ENCODE measurements at places on chromosomes 11 and 22.

GRCh38 chr11:128527046-128527445, 60.3 kb downstream of the ETS1 start:
- no peak for DNase-seq

DNA sequence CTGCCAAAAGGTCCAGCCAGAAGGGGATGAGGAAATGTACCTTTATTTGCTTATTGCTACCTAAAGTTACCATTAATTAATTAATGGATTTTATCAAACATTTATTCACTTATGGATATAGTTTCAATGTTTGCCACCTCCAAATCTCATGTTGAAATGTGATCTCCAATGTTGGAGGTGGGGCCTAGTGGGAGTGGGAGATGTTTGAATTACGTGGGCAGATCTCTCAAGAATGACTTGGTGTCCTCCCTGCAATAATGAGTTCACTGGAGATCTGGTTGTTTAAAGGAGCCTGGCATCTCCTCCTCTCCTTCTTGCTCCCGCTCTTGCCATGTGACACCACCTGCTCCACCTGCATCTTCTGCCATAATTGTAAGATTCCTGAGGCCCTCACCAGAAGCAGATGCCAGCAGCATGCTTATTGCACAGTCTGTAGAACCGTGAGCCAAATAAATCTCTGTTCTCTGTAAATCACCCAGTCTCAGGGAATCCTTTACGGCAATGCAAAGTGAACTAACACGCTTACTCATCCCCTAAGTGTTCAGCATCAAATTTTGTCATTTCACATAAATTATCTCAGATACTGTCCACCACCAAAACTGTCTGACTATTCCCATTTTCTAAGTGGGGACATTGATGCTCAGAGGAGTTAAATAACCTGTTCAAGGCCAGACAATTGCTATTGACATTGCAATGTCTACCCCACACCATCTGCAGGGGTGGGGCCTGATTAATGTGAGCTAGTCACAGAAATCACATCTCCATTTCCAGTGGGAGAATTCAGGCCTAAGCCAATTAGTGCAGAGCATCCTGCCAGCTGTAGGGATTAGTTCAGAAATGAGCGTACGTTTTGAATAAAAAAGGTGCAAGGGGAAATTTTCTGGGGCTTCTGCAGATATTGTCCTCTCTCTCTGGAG, 51.6 kb upstream of the SYN3 start:
- DNase-seq, result no peak

DNA sequence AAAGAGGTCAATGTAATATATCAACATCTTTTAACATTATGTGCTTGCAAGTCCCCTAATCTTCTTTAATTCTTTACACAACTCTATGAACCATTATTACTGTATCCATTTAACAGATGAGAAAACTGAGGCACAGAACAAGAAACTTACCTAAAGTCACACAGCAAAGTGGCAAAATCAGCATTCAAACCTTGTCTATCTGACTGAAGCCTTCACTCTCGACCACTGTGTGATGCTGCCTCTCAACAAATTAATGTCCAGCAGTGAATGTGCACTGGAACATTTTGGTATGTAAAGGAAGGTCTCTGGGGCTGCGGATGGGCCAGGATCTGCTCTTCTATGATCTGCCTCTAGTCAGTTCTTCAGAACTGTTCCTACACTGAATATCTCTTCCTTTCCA, 42.1 kb downstream of the PRCP start:
- no peak for DNase-seq

DNA sequence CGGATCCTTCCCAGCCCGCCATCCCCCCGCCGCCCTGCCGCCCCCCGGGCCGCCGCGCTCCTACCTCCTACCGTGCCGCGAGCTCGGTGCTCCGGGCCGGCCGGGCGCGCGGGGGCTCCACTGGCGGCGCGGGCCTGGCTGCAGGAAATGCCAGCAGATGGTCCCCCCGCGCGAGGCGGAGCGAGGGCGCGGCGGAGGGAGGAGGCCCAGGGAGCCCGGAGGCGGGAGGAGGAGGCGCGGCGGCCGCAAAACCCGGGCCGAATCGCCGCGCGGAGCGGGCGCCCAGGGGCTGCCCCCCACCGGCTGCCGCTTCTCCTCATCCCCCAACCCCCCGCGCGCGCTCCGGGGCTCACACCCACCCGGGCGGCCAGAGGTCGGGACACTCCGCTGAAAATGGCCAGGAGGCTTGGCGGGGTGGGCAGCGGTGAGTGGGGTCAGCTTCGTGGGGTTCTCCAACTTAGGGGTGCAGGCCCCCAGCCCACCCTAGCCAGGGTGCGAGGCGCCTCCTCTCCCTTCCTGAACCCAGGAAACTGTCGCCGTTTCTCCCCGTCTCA, at the start of gene OSBPL5:
OSBPL5 (minus strand) TSS at position 159 of the 554 bp plus-strand sequence. CDS start 36,162 bp downstream, outside the sequence.
- DNase-seq, result peak; percentile 53

DNA sequence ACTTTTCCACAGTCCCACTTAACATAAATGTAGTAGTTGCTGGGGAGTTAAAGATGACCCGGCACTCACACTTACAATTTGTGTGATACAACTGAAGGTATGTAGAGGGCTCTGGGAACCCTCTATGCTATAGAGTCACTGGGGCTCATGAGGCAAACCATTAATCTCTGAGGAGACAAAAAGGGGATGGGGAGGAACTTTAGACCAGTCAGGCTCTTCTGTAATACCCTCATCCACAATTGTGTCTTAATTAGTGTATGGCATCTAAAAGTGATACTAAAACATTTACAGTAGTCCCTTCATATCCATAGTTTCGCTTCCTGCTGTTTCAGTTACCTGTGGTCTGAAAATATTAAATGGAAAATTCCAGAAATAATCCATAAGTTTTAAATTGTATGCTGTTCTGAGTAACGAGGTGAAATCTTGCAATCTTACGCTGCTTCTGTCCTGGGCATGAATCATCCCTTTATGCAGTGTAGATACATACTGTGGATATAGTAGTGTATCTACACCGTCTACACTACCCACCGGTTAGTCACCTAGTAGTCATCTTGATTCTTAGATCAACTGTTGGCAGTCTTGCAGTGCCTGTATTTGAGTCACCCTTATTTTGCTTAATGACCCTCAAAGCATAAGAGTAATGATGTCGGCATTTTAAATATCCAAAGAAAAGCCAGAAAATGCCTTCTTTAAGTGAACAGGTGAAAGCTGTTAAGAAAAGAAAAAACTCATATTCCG, 12.2 kb downstream of the CBL start:
- DNase-seq, result no peak

GRCh38 chr11:89321401-89321800, 143.7 kb downstream of the TYR start:
- DNase-seq, result no peak

GRCh38 chr11:64331569-64332371, 8.2 kb upstream of the CCDC88B start:
- DNase-seq, result no peak

Data from amygdala (tissue), 56 donors.